ENCODE measurements at places on chromosomes 1 and 21. TPM values are rescaled to one million over a fixed set of nuclear protein-coding genes. Genes with fewer than 3 reads are reported as not detected.

CRYBG2 gene
- 1.3 TPM for total RNA-seq

NBPF10 gene
- 0.89 TPM for total RNA-seq

DNA sequence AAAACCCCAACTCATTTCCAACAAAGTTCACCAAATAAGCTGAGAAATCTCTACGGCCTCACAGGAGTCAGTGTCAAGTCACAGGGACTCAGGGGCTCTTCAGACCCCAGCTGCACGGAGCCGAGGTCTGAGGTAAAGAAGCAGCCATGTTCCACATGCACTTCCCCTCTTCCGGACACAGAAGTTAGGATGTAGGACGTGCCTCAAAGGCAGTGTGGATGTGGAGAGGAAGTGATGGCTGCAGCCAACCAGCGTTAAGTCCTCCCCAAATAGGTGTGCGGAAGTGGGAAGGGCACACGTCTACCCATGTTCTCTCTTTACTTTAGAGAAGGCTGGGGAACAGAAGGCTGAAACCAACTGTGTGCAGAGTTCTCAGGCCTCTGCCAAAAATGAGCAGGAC is 14.6 kb upstream of the NCF2 start:
- DNase-seq = no peak

GRCh38 chr1:236509203-236509602 is 14.6 kb upstream of the LGALS8 start:
- DNase-seq = no peak
